ENCODE measurements at places on chromosomes 3 and 15.

- no peak for DNase-seq
Measured at GRCh38 chr3:115098354-115099073, 48.6 kb downstream of the ZBTB20 start.

DNA sequence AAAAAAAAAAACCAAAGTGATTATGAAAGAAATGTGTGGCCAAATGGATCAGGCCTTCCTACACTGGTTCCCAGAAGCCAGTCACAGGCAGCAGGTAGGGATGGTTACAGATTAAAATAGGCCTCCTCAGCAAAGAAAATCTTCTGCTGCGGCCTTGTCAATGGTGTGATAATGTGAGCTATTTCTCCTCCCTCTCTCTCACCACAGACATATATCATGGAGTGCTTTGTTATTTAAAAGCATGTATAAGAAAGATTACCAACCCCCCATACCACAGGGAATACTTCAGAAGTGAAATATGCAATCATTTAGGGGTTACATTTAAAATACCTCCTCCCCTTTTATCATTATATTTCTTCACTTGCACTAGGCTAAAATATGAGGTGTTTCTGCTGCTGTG lies 32.2 kb upstream of the LRTM1 start:
- no peak for DNase-seq

DNA sequence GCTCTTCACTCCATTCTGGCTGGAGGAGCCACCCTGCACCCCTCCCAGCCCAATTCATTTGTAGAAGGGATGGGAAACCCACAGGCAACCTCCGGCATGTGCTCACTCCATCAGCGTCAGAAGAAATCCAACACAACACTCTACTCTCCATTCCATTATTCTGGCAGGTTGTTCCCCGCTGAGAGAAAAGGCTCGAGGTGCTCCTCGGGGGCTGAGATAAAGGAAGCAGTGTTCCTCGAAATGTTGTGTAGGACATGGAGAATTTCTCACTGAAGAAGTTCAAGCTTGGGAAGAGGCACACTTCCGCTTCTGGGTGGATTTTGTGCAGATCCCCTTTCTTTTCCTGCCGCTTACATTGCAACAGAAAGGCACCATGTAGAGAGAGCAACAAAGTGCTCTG lies 355.0 kb upstream of the CFAP20DC start:
- no peak for DNase-seq

GRCh38 chr3:123046262-123047061 lies 18.9 kb upstream of the SEMA5B start:
- DNase-seq = no peak

GRCh38 chr3:154304936-154305335 lies 19.4 kb downstream of the DHX36 start:
- no peak for DNase-seq

GRCh38 chr3:108218811-108219210 lies 3.4 kb downstream of the IFT57 start:
- DNase-seq = no peak

- no peak for DNase-seq
Measured at GRCh38 chr3:100782348-100782747, 73.1 kb downstream of the TFG start.
